ENCODE measurements at places on chromosomes 6 and 20.

DNA sequence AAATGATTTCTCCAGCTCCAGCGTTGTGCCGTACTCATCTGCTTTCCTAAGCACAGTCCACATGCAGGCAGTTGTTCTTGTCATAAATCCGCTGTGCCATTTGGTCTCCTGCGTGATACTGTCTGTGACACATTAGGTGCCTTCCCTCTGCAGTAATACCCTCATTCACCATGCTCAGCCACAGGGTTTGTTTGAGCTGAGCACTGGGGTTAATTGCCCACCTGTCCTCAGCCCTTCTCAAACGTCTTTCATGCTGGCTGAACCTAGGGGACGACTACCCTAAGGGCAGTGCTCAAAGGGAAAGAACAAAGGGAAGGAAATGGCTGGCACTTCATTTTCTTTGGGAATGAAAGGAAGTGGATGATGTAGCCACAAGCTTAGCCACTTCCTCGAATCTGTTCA lies 64.2 kb upstream of the MYLIP start:
- no peak for ATAC-seq

DNA sequence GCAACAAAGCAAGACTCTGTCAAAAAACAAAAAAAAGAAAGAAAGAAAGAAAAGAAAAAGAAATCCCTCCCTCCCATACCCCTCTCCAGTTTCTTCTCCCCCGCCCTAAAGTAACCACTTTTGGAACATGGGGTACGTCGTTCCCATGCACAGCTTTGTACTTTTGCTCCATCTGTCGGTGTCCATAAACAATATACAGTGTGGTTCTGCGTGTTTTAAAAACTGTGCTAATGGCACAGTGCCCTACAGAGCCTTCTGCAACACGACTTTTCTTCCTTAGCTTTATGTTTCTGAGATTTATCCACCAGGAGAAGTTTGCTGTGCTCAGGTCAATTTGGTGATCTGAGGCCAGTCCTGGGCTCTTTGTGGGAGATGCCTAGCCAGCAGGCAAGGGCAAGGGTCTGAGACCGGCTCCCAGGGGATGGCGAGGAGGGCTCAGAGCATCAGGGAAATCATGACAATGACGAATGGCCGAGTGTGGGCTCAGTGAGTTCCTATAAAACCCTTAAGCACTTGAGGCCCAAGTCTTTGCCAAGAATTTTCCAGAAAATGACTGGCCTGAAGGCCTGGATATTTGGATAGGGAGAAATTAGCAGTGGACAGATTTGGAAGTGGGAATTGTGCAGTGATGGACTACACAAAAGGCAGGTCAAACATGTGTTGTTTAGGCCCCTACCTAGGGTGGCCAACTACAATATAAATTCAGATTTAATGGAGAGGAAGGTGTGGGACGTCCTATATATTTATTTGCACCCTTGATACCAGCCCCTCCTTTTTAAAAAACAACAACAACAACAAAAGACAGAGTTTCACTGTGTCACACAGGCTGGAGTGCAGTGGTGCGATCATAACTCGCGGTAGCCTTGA lies 1.9 kb upstream of the BCAS4 start:
- ATAC-seq = no peak

DNA sequence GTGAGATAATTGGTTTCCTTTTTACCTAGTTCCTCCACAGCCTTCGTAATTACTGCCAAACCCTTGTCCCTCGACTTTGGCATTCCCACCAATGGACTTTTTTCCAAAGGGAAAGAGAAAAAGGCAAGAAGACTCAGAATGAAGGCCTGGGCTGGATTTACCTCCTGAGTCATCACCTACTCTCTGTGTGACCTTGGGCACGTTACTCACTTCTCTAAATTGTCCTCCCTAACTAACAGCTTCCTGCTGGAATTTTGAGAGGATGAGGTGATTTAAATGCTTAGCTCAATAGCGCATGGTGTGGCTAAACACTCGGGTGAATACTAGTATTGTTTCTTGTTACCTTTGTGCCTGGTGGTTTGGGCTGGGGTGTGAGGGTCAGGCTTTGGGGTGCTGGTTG lies 146.6 kb downstream of the DHX35 start:
- no peak for ATAC-seq

GRCh38 chr20:62080249-62080990 lies 14.7 kb upstream of the TAF4 start:
- no peak for ATAC-seq

- ATAC-seq = no peak
Observed at GRCh38 chr6:33808641-33809180, 4.9 kb upstream of the MLN start.

- ATAC-seq = no peak
Observed at GRCh38 chr20:54431156-54431944, 44.0 kb upstream of the DOK5 start.

- no peak for ATAC-seq
Observed at GRCh38 chr6:54681267-54681666, 165.3 kb upstream of the FAM83B start.

- no peak for ATAC-seq
Observed at GRCh38 chr20:41038149-41038877, 9.7 kb downstream of the TOP1 start.

GRCh38 chr6:93433592-93433991 lies 14.2 kb upstream of the EPHA7 start:
- ATAC-seq = no peak

DNA sequence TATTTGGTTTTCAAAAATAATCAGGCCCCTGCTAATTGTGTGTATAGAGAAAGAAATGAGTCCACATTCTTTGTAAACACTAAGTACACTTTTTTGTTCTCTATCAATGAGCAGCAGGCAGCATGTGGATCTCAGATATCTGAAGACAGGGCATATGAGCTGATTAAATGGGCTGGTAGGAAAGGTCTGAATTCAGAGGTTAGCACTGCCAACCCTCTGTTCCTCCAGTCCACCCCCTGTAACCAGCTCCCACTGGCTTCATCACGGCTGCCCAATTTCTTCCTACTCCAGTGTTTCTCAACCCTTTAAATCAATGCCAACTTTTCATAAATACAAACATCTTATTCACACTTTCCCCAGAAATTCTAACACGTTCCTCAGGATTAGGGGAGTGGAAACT lies 128.5 kb downstream of the TPBG start:
- no peak for ATAC-seq

GRCh38 chr6:44034931-44035345 lies 92.3 kb downstream of the MRPL14 start:
- no peak for ATAC-seq

- peak; percentile 74 for ATAC-seq
Observed at GRCh38 chr6:70738028-70738427, 70.3 kb downstream of the SMAP1 start.

GRCh38 chr20:1163653-1164052 lies 21.1 kb downstream of the TMEM74B start:
- ATAC-seq = no peak

- no peak for ATAC-seq
Observed at GRCh38 chr20:46625875-46626373, 25.3 kb downstream of the SLC13A3 start.

- ATAC-seq = no peak
Observed at GRCh38 chr20:9126527-9126926, 57.6 kb downstream of the PLCB4 start.

DNA sequence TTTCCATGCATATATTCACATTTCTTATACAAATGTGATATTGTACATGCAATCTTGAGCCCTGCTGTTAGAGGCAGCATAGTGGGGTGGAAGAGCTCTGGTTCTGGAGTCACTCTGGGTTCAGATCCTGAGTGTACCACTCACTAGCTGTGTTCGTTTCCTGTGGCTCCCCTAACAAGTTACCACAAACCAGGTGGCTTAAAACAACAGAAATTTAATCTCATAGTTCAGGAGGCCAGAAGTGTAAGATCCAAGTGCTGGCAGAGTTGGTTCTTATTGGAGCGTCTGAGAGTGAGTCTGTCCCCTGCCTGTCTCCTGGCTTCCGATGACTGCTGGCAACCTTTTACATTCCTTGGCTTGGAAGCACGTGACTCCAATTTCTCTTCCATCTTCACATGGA lies 115.6 kb downstream of the MAP3K7 start:
- ATAC-seq = no peak

- ATAC-seq = peak; percentile 33
Observed at GRCh38 chr20:17969278-17969883, 563 bp downstream of the MGME1 start.

DNA sequence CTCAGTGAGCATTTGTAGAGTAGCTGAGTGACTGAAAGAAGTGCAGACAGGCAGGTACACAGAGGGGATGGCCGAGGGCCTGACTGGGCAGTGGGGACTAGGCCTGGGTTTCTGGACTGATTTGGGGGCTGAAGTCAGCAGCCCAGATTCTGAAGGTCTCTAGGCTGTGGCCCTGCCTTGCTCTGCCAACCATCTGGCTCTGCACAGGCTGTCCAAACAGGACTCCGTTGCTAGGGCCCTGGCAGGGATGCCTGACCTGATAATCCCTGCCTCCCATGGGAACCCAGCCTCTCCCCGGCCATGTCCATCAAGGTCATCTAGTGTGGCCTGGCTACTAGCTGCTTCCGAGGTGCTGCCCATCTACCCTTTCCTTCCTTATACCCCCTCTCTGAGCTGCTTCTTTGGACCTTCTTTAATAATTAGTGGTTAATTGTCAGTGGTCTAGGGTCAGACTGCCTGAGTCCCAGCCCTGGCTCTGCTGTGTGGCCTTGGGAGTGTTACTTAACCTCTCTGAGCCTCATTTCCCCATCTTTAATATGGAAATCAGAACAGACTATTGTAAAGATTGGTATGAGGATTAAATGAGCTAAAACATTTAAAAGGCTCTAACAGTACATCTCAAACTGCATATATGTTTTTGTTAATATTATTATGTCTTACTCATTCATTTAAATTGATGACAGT lies 137.9 kb downstream of the VEGFA start:
- ATAC-seq = no peak

GRCh38 chr6:142694054-142694453 lies 250.9 kb downstream of the HIVEP2 start:
- peak; percentile 62 for ATAC-seq
